Right lung (tissue), 10 donors: ENCODE measurements at places on chromosomes 3 and 15.

GRCh38 chr15:31435912-31436628 is 109.4 kb downstream of the KLF13 start:
- no peak for DNase-seq

- no peak for DNase-seq
Measured at GRCh38 chr3:142886021-142886420, 2.9 kb downstream of the PCOLCE2 start.

GRCh38 chr15:64132217-64132616 is 19.3 kb upstream of the SNX22 start:
- DNase-seq, result no peak

DNA sequence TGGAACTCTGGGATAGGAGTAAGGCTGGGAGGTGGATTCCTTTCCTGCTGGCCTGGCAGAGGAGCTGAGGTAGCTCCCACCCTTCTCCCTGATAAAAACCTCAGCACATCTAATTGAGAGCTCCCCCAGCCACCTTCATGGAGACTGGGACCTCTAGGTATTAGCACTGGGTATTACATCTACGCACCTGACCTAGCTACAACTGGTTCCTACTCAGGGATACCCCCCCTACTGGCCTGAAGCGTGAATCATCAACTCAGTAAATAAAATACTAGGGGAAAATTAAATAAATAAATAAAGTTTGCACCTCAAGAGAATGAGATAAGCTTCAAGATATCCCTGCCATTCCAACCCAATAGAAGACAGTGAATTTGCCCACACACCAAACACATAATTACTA is 140.4 kb downstream of the NEK10 start:
- DNase-seq, result no peak

- peak; percentile 57 for DNase-seq
Measured at GRCh38 chr3:53518495-53518981, 24.1 kb downstream of the CACNA1D start.
